ENCODE measurements at places on chromosomes 2 and 18.

DNA sequence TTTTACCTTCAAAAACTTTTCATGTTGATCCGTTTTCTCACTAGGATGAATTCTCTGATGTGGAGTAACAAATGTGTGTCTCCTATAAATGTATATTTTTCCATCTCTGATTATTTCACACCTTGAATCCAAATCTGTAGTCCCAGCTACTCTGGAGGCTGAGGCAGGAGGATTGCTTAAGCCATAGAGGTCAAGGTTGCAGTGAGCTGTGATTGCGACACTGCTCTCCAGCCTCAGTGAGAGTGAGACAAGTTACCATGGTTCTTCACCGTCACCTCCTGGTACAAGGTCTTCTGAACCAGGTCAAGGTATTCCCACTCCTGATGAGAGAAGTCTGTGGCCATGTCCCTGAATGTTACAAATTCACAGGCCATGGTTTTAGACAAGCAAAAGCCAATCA lies 15.1 kb downstream of the GMCL1 start:
- no peak for DNase-seq

- no peak for DNase-seq
These were observed 50.4 kb upstream of the EPAS1 start for GRCh38 chr2:46246790-46247189.

DNA sequence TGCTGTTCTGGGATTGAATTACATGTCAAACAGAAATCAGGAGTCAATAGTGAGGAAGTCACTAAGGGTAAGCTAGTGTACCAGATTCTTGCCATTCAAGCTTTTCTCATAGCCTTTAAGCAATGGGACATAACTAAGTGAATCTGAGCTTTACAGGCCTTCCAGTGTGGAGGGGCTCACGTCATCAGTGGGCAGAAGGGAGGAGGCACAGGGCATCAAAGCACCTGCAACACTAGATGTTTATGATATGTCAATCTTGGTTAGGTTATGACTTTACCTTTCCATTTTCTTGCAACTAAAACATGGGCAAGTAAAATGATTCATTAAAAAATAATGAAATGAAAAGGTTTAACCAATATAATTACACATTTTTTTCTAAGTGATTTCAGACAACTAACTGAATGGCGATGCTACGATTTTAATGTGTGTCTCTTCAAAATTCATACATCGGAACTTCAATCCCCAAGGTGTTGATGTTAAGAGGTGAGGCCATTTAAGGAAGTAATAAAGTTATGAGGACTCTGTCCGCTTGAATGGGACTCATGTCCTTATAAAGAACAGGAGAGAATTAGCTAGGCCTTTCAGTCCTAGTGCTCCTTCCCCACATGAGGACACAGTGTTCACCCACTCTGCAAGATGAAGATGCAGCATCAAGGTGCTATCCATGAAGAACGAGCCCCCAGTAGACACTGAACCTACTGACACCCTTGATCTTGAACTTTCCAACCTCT lies 1169.2 kb upstream of the NXPH2 start:
- no peak for DNase-seq

GRCh38 chr2:200221055-200221955 lies 85.2 kb upstream of the SPATS2L start:
- DNase-seq, result no peak

GRCh38 chr2:50388324-50388723 lies 643.6 kb downstream of the NRXN1 start:
- no peak for DNase-seq

DNA sequence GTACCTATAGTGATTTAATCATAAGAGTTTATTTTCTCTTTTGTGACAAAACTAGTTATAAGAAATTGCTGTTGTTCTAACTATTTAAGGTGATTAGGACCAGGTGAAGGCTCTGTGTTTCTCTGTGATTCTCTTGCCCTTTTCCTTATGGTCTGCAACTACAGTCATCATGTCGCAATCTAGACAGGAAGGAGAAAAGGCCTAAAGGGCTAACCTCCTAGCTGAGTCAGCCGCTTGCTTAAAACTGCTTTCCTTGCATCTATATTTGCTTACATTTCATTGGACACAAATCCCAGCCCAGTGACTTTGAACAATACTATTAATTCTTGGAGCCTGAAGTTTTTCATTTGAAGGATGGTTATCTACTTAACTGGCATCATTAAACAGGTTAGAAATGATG lies 93.1 kb downstream of the PIK3C3 start:
- no peak for DNase-seq

GRCh38 chr2:98637401-98638147 lies 29.2 kb downstream of the UNC50 start:
- peak; percentile 44 for DNase-seq

- DNase-seq, result no peak
These were observed 151.9 kb downstream of the EPHA4 start for GRCh38 chr2:221420245-221420644.

DNA sequence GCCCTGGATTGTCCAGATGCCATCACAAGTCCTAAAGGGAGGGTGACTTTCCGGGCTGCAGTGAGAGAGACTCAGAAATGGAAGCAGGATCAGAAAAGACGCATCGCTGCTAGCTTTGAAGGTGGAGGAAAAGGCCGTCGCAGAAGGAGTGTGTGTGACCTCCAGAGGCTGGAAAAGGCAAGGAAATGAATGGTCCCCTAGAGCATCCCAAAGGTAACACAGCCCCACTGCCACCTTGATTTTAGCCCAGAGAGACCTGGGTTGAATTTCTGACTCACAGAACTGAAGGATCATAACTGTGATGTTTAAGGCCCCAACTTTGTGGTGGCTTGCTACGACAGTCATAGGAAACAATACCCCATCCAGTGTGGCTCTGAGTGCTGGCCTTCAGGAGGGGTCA lies 8.6 kb upstream of the NCK2 start:
- DNase-seq, result no peak

GRCh38 chr2:203683932-203684556 lies 22.4 kb upstream of the CD28 start:
- DNase-seq, result peak; percentile 19

DNA sequence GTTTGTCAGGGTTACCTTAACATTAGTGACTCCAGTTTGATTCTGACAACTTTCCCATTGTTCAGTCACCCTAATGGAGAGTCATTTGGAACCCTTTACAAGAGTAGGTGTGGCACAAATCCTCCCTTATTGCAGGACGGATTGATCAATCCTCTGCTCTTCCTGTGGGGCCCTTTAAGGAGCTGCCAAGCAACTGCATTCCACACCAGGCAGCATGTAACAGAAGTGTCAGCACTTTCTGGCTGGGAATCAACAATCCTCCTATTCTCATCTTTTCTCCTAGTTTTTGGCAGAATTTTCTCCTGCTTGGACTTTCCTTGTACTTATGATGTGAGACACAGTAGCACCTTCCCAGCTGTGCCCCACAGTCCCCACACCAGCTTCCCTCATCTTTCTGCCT lies 177.8 kb downstream of the ST6GAL2 start:
- no peak for DNase-seq

- DNase-seq, result no peak
These were observed 224.8 kb upstream of the PXDN start for GRCh38 chr2:1968988-1969700.

- DNase-seq, result no peak
These were observed 26.0 kb downstream of the SOS1 start for GRCh38 chr2:39094717-39095363.

DNA sequence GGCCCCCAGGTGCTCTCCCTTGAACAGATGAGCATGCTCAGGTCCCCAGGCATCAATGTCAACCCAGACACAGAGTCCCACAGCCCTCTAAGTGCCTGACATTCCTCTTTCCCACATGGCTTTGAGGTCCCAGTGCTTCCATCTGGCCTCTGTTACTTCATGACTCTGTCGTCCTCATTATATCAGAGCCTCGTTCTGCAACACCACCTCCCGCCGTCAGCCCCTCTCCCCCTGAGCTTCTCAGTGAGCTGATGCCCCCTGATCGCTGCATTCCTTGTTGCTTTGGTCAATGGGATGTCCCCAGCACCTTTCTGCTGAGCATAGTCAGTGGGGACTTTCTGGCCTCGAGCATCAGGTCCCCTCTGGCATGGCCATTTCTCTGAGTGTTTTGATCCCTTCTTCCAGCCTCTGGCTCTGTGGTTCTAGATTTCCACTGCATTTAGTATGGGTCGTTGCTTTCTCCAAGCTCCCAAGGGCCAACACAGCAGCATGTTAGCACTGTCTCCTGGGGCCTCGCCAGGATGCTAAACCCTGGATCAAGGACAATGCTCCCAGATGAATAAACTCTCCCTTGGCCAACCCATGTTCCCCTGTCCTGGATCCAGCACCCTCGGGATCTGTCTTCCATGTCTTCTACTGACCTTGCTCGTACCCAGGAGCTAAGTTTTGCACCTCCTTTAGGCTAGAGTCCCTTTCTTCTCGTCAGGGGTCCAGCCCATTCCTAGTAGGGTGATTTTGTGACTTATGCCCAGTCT lies 143.2 kb upstream of the TWIST2 start:
- no peak for DNase-seq

GRCh38 chr2:127721311-127721977 lies 20.1 kb downstream of the SFT2D3 start:
- no peak for DNase-seq

- DNase-seq, result no peak
These were observed 107.6 kb downstream of the TMEM17 start for GRCh38 chr2:62398356-62398755.

- peak; percentile 25 for DNase-seq
These were observed 23.8 kb upstream of the HNRNPLL start for GRCh38 chr2:38626326-38627035.

- no peak for DNase-seq
These were observed 11.5 kb upstream of the SLC35F5 start for GRCh38 chr2:113767811-113768460.

DNA sequence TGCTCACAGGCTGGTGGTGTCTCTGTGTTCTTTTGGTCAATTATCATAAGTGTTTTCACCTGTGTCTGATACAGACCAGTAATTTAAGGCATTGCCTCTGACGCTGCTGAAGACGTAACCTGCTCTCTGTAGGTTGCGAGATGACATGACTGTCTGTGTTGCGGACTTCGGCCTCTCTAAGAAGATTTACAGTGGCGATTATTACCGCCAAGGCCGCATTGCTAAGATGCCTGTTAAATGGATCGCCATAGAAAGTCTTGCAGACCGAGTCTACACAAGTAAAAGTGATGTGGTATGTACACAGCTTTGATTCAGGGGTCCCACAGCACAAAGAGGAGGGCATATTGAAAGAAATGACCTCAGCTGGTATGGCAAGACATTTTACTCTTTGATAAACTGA lies 33.8 kb upstream of the TMEM87B start:
- DNase-seq, result no peak

DNA sequence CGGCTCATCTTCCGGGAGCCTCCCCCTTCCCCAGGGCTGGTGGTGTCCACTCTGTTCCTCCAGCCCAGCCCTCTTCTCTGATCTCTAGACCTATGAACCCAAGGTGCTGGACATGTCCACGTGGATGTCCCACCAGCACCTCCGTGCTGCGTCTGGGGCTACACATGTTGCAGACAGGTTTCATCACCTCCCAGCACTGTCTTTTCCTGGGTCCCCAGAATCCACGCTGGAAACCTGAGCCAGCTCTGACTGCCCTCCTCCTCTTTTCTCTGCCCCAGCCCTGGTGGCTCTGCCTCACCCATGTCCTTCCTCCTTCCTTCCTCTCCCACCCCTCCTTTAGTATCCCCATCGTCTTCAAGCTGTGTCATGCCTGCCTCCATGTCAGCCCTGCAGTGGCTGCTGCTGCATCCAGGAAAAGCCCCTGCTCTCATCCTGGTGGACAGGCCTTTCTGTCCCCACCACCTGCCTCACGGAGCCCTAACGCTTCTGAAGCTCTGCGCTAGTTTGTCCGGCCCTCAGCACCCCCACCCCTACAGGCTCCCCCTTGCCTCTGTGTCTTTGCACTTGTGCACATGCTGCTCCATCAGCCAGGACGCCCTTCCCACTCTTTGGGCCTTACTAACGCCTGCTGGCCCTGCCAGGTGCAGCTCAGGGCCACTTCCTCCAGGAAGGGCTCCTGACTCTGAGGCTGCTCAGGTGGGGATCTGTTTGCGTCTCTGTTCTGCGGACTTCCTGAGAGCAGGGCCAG lies 105.9 kb downstream of the DYSF start:
- no peak for DNase-seq

DNA sequence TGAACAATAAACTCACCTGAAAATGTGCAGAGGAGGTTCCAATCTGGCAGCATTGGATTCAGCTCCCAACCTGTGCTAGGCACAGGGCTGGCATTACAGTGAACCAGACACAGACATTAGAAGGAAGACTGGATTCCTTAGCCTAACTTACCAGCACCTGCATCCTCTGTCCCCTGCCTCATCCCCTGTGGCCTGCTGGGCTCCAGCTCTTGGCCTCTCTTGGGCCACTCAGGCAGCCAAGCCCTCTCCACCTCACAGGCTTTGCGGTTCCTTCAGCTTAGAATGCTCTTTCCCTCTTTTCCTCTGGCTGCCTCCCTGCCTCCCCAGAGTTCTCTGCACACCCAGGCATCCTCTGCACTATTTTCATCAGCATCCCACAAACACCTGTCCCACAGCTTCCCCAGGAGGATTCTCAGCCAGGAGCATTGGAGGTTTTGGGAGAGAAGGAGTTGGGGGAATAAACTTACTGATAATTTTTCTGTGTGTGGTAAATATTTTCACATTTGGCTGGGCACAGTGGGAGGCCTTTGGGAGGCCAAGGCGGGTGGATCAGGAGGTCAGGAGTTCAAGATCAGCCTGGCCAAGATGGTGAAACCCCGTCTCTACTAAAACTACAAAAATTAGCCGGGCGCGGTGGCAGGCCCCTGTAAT lies 132.0 kb downstream of the INHBB start:
- no peak for DNase-seq

GRCh38 chr18:73617981-73618380 lies 529.7 kb downstream of the FBXO15 start:
- no peak for DNase-seq

DNA sequence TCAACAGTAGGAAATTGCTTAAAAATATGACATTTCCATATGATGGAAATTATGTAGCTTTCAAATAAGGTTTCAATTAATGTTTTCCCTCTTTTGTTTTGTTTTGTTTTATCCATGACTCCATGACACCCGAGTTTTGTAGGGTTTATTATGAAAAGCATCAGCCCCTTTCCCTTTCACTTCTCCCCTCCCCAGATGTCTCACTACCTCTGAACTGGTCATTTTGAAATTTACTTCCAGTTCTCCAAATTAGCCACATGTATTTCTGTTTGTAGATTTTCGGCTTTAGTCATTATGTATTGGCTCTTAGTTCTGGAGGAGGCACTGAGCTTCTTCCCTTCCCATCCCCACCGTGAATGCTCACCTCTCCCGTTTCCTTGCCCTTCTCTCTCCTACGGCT lies 18.6 kb upstream of the VPS4B start:
- no peak for DNase-seq

GRCh38 chr2:159217676-159218075 lies 68.8 kb downstream of the WDSUB1 start:
- DNase-seq, result no peak

GRCh38 chr18:13614641-13615288 lies 111.6 kb downstream of the FAM210A start:
- peak; percentile 26 for DNase-seq

- DNase-seq, result no peak
These were observed 101.4 kb downstream of the CPO start for GRCh38 chr2:207040696-207041095.

- peak; percentile 14 for DNase-seq
These were observed 4.3 kb downstream of the RAX start for GRCh38 chr18:59268721-59269562.

- DNase-seq, result no peak
These were observed 30.1 kb downstream of the INO80C start for GRCh38 chr18:35467624-35468016.

GRCh38 chr2:67018301-67018700 lies 378.8 kb upstream of the ETAA1 start:
- DNase-seq, result no peak

Data from activated T-helper 1 cell treated with anti-CD3 and anti-CD28 coated beads, Interleukin-12 subunit alpha, Interleukin-12 subunit beta, Interleukin-2, Interleukin-4 antibody, amounts not matched to agents 30 ng/mL and 10 ng/mL and 1 ng/mL, durations not matched to agents 14 hours and 24 hours and 36 hours (primary cell).